ENCODE measurements at places on chromosomes 16 and 17.

GRCh38 chr16:71414038-71414437 is 27.8 kb downstream of the TLE7 start:
- no peak for DNase-seq

- DNase-seq, result peak; percentile 22
These were observed 5.6 kb downstream of the POLG2 start for GRCh38 chr17:64491034-64491860.

DNA sequence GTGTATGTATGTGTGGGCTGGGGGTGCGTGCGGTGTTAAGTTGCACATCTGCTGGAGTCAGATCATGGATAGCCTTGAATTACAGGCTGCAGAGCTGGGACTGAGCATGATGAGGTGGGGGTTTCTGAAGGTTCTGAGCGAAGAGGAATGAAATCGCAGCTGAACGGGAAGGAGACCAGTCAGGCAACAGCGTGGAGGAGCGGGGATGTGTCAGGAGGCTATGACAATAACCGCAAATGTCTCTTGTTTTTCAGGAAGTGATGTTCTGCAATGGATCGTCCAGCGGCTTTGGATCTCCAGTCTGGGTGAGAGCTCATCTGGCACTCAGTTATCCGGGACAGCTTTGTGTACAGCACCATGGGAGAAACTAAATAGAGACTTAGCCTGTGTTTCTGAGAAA is 20.9 kb downstream of the RGS9 start:
- DNase-seq, result no peak

GRCh38 chr17:28372203-28372944 is 880 bp downstream of the SARM1 start:
- DNase-seq, result no peak

GRCh38 chr16:8109510-8110369 is 480.6 kb downstream of the TMEM114 start:
- DNase-seq, result no peak

DNA sequence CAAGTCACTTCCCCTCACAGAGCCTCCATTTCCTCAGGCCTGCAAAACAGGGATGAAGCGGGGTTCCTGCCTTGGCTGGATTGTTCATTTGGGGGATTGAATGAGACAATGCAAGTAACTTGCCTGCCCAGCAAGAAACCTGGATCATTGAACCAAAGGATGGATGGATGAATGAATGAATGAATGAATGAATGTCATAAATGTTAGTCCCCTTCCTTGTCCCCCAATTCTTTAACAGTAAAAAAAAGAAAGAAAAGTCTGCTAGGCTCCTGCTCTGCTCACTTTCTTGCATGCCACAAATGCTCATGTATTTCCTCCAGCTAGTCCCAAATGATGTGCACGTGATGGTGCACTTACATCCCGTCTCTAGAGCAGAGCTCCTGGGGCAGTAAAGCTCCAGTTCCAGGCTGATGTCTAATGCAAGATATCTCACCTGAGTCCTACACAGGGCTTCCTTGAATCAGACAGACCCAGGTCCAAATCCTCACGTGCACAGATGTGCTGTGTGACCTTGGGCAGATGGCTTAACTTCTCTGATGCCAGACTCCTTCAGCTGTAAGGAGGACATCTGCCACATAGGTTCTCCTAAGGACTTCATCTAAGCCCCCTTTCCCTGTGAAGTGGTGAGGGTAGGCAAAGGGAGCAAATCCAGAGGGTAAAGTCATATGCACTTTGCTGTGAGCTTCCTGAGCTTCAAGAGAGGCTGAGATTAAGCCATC is 45.5 kb downstream of the C16orf82 start:
- no peak for DNase-seq

DNA sequence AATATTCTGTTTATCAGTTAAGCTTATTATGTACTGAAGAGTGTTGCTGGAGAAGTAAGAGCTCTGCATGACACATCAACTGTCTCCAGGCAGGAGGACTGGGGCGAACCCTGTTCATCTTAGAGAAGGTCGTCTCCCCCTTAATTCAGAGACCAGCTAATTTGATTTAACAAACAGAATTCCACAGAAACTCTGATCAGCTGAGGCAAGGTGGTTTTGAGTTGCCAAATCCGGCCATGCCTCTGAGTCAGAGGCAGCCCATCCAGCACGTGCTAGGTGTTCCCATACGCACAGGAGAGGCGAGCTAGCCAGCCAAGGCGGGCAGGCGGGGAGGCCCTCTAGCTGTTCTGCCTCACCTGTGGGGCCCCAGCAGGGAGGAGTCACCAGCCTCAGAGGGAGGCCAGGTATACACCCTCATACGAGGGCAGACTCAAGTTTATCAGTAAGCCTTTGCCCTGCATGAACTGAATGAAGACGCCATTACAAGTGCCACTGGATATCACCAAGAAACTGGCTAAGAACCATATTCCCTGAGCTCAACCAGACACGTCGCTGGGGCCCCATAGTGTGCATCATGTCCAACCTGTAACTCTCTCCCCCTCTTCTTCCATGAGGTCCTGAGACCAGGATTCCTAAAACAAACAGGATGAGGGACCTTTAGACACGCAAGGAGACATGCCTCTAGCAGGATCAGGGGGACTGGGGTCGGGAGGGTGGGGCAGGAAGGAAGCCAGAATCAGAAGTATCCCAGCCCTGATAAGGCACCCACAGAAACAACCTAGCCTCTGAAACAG is 25.7 kb downstream of the STAT5A start:
- no peak for DNase-seq

- DNase-seq, result no peak
These were observed 121.4 kb upstream of the CDH5 start for GRCh38 chr16:66245072-66245471.

- DNase-seq, result no peak
These were observed 2289.3 kb downstream of the TP53TG3F start for GRCh38 chr16:35748621-35749252.

DNA sequence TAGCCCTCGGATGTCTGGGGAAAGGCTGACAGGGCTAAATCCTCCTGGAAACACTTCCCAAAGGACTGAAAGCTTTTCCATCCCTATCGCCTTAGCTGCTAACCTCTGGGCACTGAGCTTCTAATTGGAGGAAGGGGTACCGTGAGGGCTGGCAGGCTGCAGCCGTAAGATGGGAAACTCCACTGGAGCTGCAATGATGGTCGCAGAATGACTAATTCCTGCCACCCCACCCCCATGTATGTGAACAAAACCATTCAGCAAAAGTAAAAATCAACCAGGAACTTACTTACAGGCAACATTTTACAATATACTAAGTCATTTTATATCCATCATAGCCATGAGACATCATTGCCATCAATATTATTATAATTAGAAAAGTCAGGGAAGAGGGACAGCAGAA is 133.3 kb downstream of the ABCC12 start:
- no peak for DNase-seq

- DNase-seq, result peak; percentile 21
These were observed 2.9 kb upstream of the CACNG3 start for GRCh38 chr16:24253192-24253591.

GRCh38 chr17:17305281-17305801 is 2.2 kb downstream of the NT5M start:
- DNase-seq, result peak; percentile 56

DNA sequence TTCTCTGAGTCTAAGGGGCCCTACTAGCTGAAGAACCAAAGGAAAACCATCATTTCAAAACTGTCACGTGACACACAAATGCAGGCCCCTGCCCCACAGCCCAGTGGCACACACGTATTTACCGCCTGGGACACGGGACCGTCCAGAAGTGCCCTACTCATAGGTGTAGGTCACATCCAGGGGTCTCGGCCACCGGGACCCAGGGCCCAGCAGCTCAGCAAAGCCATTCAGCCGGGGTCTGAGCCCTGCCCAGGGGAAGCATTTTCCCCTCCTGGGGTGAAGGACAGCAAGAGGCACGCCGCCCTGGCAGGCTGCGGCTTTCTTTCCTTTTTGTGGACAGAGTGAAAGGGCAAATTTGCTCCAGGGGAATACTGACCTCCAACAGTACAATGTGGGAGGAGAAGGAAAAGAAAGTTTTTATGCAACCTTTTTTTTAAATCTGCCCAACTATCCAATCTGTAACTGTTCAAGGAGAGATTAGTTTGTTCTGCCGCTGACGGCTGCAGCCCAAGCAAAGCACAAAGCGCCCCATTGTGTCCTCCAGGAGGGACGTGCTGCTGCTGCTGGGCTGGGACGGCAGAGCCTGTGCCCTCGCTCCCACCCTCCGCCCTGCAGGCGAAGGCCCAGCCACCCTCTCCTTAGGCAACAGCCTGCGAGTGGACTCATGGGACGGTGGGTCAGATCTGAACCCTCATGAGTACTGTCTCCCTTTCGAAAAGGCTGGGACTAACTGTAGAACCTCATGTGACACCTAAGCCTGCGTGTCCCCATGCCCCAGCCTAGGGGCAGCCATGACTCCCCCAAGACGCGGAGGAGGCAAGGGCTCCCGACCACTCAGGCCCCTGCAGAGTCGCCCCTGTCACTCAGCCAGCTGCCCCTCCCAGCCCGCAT is 21.3 kb downstream of the SLC7A5 start:
- no peak for DNase-seq

Data from stimulated activated CD4-positive, alpha-beta T cell treated with anti-CD3 and anti-CD28 coated beads, Interleukin-4, amount 100 ng/mL, for 4 hours (primary cell).